ENCODE measurements at places on chromosomes 11 and 22. TPM values are rescaled to one million over a fixed set of nuclear protein-coding genes. Genes with fewer than 3 reads are reported as not detected.
A peak's percentile ranks its signal among the peaks of the same experiment; 100 is the strongest.

DNA sequence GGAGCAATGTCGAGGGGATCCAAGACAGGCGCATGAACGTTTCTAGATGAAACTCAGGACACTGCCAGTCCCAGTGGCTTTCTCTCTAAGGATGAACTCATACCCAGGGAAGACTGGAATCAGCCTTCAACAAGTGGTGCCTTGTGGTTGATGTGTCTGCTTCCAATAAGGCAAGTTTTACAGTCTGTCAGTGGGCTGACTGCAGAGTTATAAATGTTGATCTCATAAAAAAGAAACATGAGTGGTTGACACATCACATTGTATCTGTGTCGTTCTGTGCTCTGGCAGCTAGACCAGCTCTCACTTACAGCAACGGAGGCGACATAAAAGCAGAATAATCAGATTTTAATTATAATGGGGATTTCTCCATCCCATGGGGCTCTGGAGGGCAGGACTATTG lies 96.7 kb downstream of the SNX19 start:
- DNase-seq: no peak

The SLC25A45 gene
- total RNA-seq: 11.5 TPM

DNA sequence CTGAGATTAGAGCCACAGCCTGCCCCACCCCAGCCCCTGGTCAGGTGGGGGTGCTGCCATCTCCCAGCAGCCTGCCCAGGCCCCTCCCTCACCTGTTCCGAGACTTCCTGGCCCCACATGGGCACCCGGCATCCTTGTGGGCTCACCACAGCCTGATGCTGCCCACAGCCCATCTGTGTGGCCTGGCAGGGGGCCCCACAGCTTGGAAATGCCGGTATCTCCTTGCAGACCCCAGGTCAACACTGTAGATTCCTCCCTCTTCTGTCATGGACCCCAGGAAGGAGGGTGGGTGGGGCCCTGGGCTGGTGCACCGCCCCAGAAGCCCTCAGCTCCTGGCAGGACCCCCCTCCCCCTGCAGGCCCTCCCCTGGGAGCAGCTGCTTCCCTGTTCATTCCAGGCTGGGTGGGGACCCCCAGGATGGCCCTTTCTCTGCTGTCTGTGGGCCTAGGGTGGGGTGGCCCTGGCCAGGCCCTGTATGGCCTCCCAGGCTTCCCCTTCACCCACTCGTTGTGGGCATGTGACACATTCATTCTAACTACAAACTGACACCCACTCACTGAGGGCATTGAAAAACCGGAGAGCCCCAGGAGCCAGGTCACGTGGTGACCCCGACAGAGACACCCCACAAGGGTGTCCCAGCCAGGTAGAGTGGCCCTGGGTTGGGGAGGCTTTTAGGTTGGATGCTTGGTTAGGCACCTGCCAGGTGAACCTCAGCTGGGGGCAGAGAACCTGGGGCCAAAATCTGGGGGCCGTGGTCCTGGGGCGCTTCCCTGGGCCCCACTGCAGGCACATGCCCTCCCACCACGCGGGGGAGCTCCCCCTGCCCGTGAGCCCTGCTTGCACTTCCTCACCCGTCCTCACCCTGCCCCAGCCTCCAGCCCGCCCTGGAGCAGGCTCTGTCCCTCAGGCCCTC lies 44.1 kb upstream of the CCDC188 start:
- DNase-seq: no peak

- no peak for DNase-seq
These were observed 846 bp upstream of the NRGN start for GRCh38 chr11:124738713-124739478.

The OTOG gene
- total RNA-seq: not detected

GRCh38 chr11:1041149-1041467 lies 4.6 kb upstream of the MUC6 start:
- peak; percentile 60 for DNase-seq

DNA sequence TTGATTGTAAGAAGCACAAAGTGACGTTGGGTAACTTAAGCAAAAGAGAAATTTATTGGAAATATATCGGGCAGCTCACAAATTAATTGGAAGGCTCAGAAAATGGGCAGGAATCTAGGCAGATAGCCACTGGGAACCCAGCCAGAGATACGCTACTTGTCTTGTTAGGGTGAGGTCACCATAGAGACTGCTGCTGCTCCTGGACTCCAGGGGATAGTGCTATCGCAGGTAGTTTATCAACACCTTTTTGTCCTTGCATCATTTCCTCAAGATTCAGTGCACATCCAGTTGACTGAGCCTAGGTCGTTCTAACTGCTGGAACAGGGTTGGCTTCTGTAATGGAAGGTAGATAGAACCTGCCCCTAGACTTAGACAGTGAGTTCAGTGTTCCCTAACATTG lies 19.6 kb downstream of the AMOTL1 start:
- no peak for DNase-seq

GRCh38 chr11:121777056-121777455 lies 324.3 kb upstream of the SORL1-AS1 start:
- no peak for DNase-seq

The MS4A8 gene
- total RNA-seq: not detected

The GLB1L3 gene
- total RNA-seq: 0.43 TPM
